ENCODE measurements at places on chromosomes 16 and 17. TPM values are rescaled to one million over a fixed set of nuclear protein-coding genes. Genes with fewer than 3 reads are reported as not detected.

The PLD6 gene
- 3.3 TPM for total RNA-seq

The CORO6 gene
- 2.2 TPM for total RNA-seq

The PERCC1 gene
- total RNA-seq = 0.19 TPM

The CD7 gene
- total RNA-seq = not detected

The ABAT gene
- total RNA-seq = 0.98 TPM

The TNP2 gene
- not detected for total RNA-seq

The SSTR5 gene
- total RNA-seq = 1.3 TPM

The HOXB5 gene
- total RNA-seq = 0.33 TPM

The FAM117A gene
- total RNA-seq = 7.6 TPM

The ZNF594 gene
- total RNA-seq = 4.6 TPM

The NDUFAF8 gene
- total RNA-seq = 27.8 TPM

The ZNF423 gene
- total RNA-seq = 8.6 TPM

The NXN gene
- total RNA-seq = 61.4 TPM

The ARL17A gene
- total RNA-seq = 2.6 TPM

The AANAT gene
- total RNA-seq = not detected

The LDHD gene
- total RNA-seq = 0.98 TPM

The QPRT gene
- total RNA-seq = 0.10 TPM

The NPIPA3 gene
- total RNA-seq = 0.33 TPM

Data from vein endothelial cell (primary cell).